Mesothelial cell of epicardium (in vitro differentiated cells): ENCODE measurements at places on chromosomes 5 and 9. TPM values are rescaled to one million over a fixed set of nuclear protein-coding genes. Genes with fewer than 3 reads are reported as not detected.

- DNase-seq, result no peak
Observed at GRCh38 chr5:93717162-93717561, 24.2 kb downstream of the POU5F2 start.

GRCh38 chr9:108184941-108185340, 670.8 kb downstream of the ACTL7B start:
- DNase-seq, result no peak

GRCh38 chr9:5529683-5530221, 19.4 kb downstream of the PDCD1LG2 start:
- no peak for DNase-seq

DNA sequence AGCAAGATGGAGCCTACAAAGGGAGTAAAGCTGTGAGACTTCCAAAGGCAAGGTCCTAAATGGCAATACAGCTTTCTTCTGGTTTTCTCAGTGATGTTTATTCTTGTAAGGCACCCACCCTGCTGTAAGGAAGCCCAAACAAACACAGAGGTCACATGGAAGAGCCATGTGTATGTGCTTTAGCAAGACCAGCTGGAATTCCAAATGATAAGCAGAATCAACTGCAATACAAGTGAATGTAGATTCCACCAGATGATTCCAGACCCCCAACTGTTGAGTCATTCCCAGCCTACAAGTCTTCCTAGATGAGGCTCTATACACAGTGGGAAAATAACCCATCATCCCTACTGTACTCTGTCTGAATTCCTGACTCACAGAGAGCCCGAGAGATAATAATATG, 122.8 kb downstream of the DEPDC1B start:
- DNase-seq, result no peak

- DNase-seq, result no peak
Observed at GRCh38 chr5:4989118-4989517, 151.0 kb upstream of the ADAMTS16 start.

- DNase-seq, result no peak
Observed at GRCh38 chr9:121851641-121852091, 200.2 kb downstream of the DAB2IP start.

DNA sequence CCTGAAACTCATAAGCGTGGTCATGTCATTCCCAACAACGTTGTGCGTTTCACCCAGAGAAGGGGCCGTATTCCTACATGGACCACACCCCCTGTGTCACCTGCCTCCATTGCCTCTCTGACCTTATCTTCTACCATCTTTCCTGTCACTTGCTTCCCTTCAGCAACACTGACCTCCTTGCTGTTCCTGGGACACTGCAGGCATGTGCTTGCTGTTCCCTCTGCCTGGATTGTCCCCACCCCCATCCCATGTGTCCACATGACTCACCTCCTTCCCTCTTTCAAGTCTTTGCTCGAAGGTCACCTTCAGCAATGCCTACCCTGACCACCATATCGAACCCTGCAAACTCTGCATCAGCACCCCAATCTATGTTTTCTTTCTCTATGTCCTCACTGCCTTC, 133.2 kb upstream of the ZNF618 start:
- no peak for DNase-seq

The OR2Y1 gene
- total RNA-seq, result not detected in 3 replicates

The FAT2 gene
- 2.5 to 2.8 TPM (median 2.8 TPM) in 3 replicates for total RNA-seq
